Activated CD4-positive, alpha-beta T cell treated with anti-CD3 and anti-CD28 coated beads, Interleukin-2, amount 10 ng/mL, durations not matched to agents 7 days and 5 days (primary cell): ENCODE measurements at places on chromosomes 3 and 15. TPM values are rescaled to one million over a fixed set of nuclear protein-coding genes. Genes with fewer than 3 reads are reported as not detected.

DNA sequence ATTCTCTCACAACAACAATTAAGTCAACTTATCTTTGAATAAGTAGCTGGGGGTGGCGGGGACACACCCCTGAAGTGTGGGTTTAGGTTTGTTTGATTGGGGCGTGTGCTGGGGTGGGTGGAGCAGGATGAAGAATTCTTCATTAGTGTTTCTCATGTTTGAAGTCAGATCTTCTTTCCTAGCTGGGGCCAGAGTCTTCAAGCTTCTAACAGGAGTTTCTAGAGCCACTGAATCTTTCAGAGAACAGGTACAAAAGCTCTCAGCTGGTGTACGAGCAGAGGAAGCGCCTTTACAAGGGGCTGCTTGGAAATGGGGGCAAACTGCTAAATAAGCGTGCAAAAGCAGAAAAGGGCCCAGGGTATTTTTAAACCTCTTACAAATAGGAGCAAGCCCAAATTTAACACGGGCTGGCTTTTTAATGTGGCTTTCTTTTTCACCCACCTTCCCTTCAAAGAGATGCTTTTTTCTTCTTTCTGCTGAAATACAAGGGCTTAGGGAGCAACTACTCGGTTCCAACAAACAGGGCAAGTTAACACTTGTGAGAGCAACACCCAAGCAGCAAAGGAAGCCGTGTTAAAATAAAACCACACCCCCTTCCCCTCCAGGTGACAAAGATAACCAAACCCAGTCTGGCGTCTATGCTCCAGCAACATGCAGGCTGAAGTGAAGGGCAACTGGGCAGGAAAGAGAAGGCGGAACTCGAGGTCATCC, 86.9 kb upstream of the RASGRP1 start:
- H3K27ac ChIP-seq, result peak overlapping the region; percentile 97
- no peaks in the 10 kb centered on the region for H3K27me3 ChIP-seq
- peak overlapping the region; percentile 77 for H3K4me3 ChIP-seq
- H3K36me3 ChIP-seq, result peaks cover 29% of the 10 kb centered on the region

AADACL2 gene
- not detected for total RNA-seq

GRCh38 chr3:99393961-99394360, 244.4 kb upstream of the COL8A1 start:
- no peaks in the 10 kb centered on the region for H3K27me3 ChIP-seq
- DNase-seq, result no peak
- no peaks in the 10 kb centered on the region for H3K4me1 ChIP-seq
- H3K4me3 ChIP-seq, result no peak overlapping the region
- no peak overlapping the region for H3K27ac ChIP-seq

DNA sequence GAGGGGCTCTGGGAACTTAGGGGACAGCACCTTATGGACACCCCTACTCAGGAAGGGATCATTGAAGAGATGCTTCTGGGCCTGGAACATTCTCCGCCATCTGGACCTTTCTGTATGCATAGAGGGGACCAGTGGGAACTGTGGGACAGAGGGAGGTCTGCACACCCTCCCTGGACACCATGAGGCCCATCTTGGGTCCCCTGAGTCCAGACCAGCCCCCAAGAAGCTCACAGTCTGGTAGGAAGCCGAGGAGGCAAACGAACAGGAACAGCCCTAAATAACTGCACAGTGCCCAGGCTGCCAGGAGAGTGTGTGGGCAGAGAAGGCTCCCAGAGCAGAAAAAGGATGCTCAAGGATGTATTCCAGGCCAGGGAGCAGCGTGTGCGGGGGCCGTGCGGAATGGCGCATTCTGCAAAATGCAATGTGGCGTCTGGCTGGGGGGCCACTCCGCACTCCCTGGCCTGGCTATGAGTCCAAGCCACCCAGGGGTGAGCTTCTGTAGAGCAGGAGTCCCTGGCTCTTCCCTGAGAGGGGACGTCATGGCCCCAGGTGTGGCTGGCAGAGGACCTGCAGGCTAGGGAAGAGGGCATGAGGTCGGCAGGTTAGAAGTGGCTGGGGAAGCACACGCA, 24.5 kb upstream of the KLF13 start:
- H3K27ac ChIP-seq, result peak overlapping the region; percentile 37
- H3K36me3 ChIP-seq, result no peaks in the 10 kb centered on the region
- peak; percentile 3 for DNase-seq
- H3K27me3 ChIP-seq, result peaks cover 1% of the 10 kb centered on the region
- H3K4me3 ChIP-seq, result no peak overlapping the region

DNA sequence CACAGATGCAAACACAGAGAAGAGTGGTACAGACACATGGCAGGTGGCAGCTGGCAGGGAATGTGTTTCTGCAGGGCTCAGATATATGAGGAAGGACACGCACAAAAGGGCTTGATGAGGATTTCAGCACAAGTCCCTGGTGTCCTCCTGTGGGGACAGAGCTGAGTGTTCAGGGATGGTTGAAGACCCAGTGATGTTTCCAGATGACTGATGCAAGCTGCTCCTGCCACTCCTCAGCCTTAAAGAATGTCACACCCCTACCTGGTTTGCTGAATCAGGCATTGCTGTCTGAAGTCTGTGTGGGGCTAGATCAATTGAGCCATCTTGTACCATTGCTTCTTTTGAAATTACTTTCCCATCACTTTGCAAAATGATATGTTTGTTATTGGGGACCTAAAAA, 40.2 kb downstream of the TNFAIP8L3 start:
- no peak for DNase-seq
- H3K4me1 ChIP-seq, result no peaks in the 10 kb centered on the region
- H3K36me3 ChIP-seq, result no peaks in the 10 kb centered on the region

RAD54L2 gene
- 30.0 TPM for total RNA-seq

DNA sequence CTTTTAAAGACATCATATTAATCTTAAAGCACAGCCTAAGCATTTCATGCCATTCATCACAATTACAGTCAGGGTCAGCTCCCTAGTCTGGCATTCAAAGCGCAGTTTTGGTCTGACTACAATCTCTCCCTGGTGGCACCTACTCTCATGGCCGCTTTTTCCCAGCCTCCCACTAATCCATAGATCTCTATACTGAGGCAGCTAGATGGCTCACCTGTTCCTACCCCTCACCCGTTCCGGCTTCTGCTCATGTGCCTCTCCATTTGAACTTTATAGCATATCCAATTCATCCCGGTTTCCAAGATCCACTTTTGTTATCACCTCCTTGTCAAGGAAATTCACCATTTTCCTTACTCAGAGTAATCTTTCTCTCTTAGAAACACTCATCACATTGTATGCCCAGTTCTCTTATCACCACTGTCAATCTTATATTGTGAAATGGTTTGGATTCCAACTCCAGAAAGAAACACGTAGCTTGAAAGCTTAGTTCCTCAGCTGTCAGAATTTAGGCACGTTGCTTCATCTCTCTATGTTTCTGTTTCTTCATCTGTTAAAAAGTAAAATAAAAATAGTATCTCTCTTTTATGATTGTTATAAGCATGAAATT, 220.0 kb upstream of the UBE2E2 start:
- no peak for DNase-seq
- H3K36me3 ChIP-seq, result no peaks in the 10 kb centered on the region
- H3K27me3 ChIP-seq, result no peaks in the 10 kb centered on the region
- no peaks in the 10 kb centered on the region for H3K4me1 ChIP-seq
- no peak overlapping the region for H3K4me3 ChIP-seq
- no peak overlapping the region for H3K27ac ChIP-seq

SH2D7 gene
- not detected for total RNA-seq

RLBP1 gene
- not detected for total RNA-seq

FGF7 gene
- total RNA-seq, result not detected

FEZF2 gene
- total RNA-seq, result not detected

GRCh38 chr3:184716622-184717398, 4.9 kb upstream of the MAGEF1 start:
- peaks cover 10% of the 10 kb centered on the region for H3K4me1 ChIP-seq
- peaks cover 26% of the 10 kb centered on the region for H3K27me3 ChIP-seq
- H3K4me3 ChIP-seq, result no peak overlapping the region
- no peak overlapping the region for H3K27ac ChIP-seq

- no peaks in the 10 kb centered on the region for H3K4me1 ChIP-seq
- no peak overlapping the region for H3K4me3 ChIP-seq
- no peak overlapping the region for H3K27ac ChIP-seq
- H3K27me3 ChIP-seq, result peaks cover 12% of the 10 kb centered on the region
- no peak for DNase-seq
- H3K36me3 ChIP-seq, result no peaks in the 10 kb centered on the region
These were observed 46.9 kb downstream of the CHRD start for GRCh38 chr3:184426691-184427141.

LNP1 gene
- 1.2 TPM for total RNA-seq

DNA sequence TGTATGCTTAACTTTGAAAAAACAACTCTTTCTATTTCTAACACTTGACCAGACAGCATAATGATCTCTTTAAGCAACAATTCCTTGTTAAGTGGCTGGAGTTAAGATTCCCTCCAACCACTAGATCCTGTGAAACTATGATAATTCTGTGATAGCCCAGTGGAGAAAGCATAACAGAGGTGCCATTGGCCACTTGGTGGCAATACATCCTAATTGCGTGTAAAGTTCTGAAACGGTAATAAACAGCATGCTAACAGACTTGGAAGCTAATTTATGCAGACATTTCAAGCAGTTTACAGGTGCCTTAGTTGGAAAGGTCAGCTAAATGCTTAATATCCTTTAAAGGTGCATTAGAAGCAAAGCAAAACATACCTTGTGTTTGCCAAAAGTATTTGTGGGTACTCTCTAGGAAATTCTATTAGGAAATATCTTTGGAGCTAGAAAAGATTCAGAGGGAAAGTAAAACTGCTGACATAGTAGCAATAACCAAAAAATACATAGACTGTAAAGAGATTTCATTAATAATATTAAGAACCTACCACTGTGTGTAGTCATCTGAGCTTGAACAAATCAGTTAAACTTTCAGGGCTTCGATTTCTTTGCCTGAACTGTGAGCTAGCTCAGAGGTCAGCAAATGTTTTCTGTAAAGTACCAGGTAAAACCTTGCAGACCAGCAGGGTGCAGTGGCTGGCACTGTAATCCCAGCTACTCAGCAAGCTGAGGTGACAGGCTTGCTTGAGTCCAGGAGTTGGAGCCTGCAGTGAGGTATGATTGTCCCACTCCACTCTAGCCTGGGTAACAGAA, 19.0 kb upstream of the CSTA start:
- peaks cover 2% of the 10 kb centered on the region for H3K4me1 ChIP-seq
- DNase-seq, result peak; percentile 10
- no peaks in the 10 kb centered on the region for H3K36me3 ChIP-seq
- H3K27me3 ChIP-seq, result peaks cover 22% of the 10 kb centered on the region
- no peak overlapping the region for H3K4me3 ChIP-seq

MUC4 gene
- under 0.01 TPM for total RNA-seq

DNA sequence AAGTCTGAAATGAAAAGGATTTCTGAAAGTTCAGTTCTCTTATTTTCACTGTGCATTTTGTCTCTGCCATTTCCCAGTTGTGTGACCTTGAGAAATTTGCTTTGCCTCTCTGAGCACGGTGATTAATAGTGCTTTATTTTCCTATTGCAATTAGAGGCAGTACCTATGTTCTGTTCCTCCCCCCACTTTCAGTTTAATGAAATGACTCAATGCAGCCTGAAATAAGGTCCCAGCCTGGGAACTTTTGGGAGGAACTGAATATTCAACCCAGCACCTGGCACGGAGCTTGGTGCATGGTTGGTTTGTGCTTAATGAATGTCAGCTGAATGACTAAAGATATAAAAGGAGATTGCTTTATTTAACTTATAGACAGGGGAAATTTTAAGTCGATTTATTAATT, 352.6 kb downstream of the PDCD6IP start:
- no peak overlapping the region for H3K27ac ChIP-seq
- DNase-seq, result no peak
- no peak overlapping the region for H3K4me3 ChIP-seq
- no peaks in the 10 kb centered on the region for H3K36me3 ChIP-seq
- H3K27me3 ChIP-seq, result no peaks in the 10 kb centered on the region

HYAL1 gene
- total RNA-seq, result not detected

EPHA6 gene
- total RNA-seq, result not detected

GRCh38 chr15:43749690-43750345, 3.6 kb downstream of the PDIA3 start:
- H3K27me3 ChIP-seq, result no peaks in the 10 kb centered on the region
- peak; percentile 66 for DNase-seq
- H3K4me1 ChIP-seq, result peaks cover 43% of the 10 kb centered on the region
- H3K36me3 ChIP-seq, result peaks cover 45% of the 10 kb centered on the region
- peak overlapping the region; percentile 90 for H3K27ac ChIP-seq

DNA sequence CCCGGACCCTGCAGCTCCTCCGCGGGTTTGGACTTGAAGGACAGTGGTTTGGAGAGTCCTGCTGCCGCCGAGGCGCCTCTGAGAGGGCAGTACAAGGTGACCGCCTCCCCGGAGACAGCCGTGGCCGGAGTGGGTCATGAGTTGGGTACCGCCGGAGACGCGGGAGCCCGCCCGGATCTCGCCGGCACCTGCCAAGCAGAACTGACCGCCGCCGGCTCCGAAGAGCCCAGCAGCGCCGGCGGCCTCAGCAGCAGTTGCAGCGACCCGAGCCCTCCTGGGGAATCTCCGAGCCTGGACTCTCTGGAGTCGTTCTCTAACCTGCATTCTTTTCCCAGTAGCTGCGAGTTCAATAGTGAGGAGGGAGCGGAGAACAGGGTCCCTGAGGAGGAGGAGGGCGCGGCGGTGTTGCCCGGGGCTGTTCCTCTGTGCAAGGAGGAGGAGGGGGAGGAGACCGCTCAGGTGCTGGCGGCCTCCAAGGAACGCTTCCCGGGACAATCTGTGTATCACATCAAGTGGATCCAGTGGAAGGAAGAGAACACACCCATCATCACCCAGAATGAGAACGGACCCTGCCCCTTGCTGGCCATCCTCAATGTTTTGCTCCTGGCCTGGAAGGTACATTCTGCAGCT, 634 bp downstream of the MINDY2 start:
- no peak overlapping the region for H3K4me3 ChIP-seq
- peak overlapping the region; percentile 94 for H3K27ac ChIP-seq
- H3K27me3 ChIP-seq, result no peaks in the 10 kb centered on the region
- H3K36me3 ChIP-seq, result peaks cover 4% of the 10 kb centered on the region
- DNase-seq, result peak; percentile 18

CKMT1A gene
- total RNA-seq, result not detected

DNA sequence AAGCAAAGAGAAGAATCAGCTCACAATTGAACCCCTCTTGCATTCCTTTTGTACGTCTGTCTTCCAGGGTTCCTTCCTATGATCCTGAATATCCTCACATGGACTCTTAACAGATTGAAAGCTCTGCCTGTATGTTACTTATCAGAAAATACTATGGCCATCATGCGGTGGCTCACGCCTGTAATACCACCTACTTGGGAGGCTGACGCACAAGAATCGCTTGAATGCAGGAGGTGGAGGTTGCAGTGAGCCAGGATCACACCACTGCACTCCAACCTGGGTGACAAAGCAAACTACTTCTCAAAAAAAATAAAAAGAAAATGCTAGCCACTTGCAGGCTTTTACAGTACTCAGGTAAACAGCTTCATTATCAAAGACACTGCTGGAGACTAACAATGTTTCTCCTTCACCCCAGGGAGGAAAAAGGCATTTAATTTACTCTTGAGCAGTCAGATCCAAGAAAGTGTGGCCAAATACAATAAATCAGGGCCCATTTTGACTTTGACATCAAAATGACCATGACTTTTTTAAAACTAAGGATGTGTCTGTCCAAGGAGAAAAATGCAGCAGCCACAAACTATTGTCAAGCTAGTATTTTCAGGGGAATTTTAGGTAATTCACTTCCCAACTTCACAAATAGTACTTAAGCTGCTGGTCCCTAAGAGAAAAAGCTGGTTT, 27.3 kb downstream of the NPTN start:
- H3K4me1 ChIP-seq, result peaks cover 25% of the 10 kb centered on the region
- DNase-seq, result no peak
- H3K36me3 ChIP-seq, result no peaks in the 10 kb centered on the region
- H3K4me3 ChIP-seq, result no peak overlapping the region
- no peaks in the 10 kb centered on the region for H3K27me3 ChIP-seq

TMEM40 gene
- total RNA-seq, result not detected

GRCh38 chr15:62445244-62445643, 280.2 kb upstream of the C2CD4B start:
- H3K36me3 ChIP-seq, result no peaks in the 10 kb centered on the region
- H3K4me3 ChIP-seq, result no peak overlapping the region
- no peaks in the 10 kb centered on the region for H3K4me1 ChIP-seq
- H3K27ac ChIP-seq, result no peak overlapping the region
- H3K27me3 ChIP-seq, result no peaks in the 10 kb centered on the region

SLC22A14 gene
- not detected for total RNA-seq
